ENCODE measurements at places on chromosomes 7 and 10.

- DNase-seq: no peak
These were observed 8.6 kb upstream of the TAS2R60 start for GRCh38 chr7:143434660-143435059.

GRCh38 chr7:2242541-2243429 is 759 bp downstream of the NUDT1 start:
- DNase-seq: no peak

- DNase-seq: no peak
These were observed 666 bp upstream of the MAP3K8 start for GRCh38 chr10:30433306-30433729.

- no peak for DNase-seq
These were observed 733.1 kb downstream of the TYW1 start for GRCh38 chr7:67729771-67730170.

GRCh38 chr7:3588341-3588740 is 287.3 kb downstream of the SDK1 start:
- DNase-seq: no peak
